Activated naive CD8-positive, alpha-beta T cell treated with anti-CD3 and anti-CD28 coated beads, Interleukin-2, amount 50 U/mL, for 24 hours (primary cell): ENCODE measurements at places on chromosomes 12 and 14.
A peak's percentile ranks its signal among the peaks of the same experiment; 100 is the strongest.

- no peaks in the 10 kb centered on the region for H3K27me3 ChIP-seq
- no peaks in the 10 kb centered on the region for H3K4me1 ChIP-seq
- H3K27ac ChIP-seq = no peak overlapping the region
- H3K4me3 ChIP-seq = no peak overlapping the region
- DNase-seq = no peak
Observed at GRCh38 chr14:79370969-79371368, 840.3 kb downstream of the DIO2 start.

DNA sequence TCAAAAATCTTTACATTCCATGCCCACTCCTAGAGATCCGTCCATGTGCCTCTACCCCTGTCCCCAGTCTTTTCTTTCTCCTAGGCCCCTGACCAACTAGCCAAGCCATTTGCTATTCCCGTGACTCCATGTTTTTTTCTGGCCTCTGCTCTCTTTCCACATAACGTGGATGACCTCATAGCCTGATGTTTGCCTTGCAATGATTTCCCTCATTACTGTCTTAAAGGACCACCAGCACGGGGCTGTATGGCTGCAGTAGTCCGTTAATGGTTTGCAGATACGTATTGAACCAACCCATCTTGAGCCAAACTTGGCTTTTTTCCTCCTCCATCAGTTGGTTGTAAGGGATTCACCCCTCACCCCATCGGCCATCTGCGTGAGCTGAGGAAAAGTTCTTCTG, 226.0 kb downstream of the PCNX1 start:
- no peaks in the 10 kb centered on the region for H3K27me3 ChIP-seq
- H3K4me1 ChIP-seq = peaks cover 16% of the 10 kb centered on the region
- H3K4me3 ChIP-seq = no peak overlapping the region
- no peak for DNase-seq
- no peak overlapping the region for H3K27ac ChIP-seq
- no peaks in the 10 kb centered on the region for H3K36me3 ChIP-seq

DNA sequence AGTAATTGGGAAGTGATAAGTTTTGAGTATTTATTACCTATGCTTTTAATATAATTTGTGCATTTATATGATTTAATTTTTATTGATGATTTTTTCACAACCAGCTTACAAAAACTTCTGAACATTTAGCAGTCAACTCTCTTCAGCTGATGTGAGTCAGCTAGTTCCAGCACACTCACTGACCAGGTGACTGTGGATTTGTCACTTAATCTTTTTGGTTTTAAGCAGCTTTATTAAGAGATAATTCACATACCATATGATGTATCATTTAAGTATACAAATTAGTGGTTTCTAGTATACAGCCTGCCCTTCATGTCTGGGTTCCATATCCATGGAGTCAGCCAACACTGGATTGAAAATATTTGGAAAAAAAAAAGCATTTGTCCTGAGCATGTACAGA, 103.5 kb downstream of the SYNE2 start:
- no peak for DNase-seq
- no peak overlapping the region for H3K4me3 ChIP-seq
- no peaks in the 10 kb centered on the region for H3K27me3 ChIP-seq
- H3K36me3 ChIP-seq = no peaks in the 10 kb centered on the region
- H3K4me1 ChIP-seq = no peaks in the 10 kb centered on the region
- no peak overlapping the region for H3K27ac ChIP-seq

DNA sequence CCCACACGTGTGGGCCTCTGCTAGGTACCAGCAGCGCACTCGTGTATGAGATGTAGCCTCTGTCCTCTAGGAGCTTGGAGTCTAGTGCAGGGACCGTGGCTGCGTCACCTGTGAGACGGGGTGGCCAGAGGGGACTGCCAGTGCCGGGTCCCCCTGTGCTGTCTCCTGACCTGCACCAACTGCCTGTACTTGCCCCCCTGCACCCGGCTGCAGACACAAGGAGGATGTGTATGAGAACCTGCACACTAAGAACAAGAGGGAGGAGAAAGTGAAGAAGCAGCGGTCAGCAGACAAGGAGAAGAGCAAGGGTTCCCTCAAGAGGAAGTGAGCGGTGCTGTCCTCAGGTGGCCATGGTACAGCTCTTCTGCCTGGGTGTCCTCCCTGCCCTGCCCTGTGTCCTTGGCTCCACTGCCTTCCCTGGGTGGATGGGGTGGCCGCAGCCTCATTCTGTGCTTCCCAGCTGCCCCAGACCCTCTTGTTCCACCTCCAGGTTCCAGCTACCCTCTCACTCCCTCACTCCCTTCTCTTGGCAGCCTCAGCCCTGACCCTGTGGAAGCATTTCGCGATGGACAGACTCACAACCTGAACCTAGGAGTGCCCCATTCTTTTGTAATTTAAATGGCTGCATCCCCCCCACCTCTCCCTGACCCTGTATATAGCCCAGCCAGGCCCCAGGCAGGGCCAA, 9.6 kb downstream of the PTPN6 start:
- peaks cover 91% of the 10 kb centered on the region for H3K4me1 ChIP-seq
- H3K27me3 ChIP-seq = no peaks in the 10 kb centered on the region
- H3K27ac ChIP-seq = peak overlapping the region; percentile 99
- H3K4me3 ChIP-seq = peak overlapping the region; percentile 93
- DNase-seq = peak; percentile 35

DNA sequence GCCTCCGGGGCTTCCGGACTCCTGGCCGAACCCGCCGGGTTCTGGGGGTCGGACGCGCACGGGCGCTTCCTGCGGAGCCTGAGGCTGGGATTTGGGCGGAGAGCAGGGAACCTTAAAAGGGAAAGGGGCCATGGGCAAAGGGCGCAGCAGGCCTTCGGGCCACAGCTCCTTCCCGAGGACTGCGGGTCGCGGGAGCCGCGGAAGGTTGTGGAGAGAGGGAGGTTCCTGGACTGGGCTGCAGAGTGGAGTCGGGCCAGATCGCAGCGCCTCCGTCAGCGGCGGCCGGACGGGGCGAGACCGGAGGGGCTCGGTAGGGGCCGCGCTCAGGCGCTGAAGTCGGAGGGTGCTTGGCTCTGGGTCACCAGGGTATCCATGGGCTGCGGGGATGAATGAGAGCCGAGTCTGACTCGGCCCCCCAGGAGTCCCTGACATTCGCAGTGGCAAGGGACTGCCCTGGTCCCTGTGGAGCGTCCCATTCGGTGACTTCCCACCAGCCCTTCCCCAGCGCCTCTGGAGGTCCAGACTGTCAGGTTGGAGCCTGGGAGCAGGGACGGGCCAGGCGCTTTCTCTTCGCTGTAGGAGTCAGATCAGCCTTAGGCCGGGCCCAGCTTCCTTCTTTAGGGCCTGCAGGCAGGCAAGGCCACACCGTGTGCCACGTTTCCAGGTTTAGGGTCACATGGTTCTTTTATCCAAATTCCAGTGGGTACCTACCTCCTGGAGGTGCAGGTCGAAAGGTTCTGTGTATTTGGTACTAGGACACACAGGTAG, 938 bp upstream of the SLC25A29 start:
- no peaks in the 10 kb centered on the region for H3K36me3 ChIP-seq
- no peak overlapping the region for H3K27ac ChIP-seq
- no peak for DNase-seq

- H3K27me3 ChIP-seq = no peaks in the 10 kb centered on the region
- H3K27ac ChIP-seq = no peak overlapping the region
- H3K4me1 ChIP-seq = no peaks in the 10 kb centered on the region
- no peak overlapping the region for H3K4me3 ChIP-seq
- DNase-seq = no peak
Observed at GRCh38 chr14:23722675-23723074, 86.5 kb downstream of the DHRS2 start.

GRCh38 chr12:20272161-20272560, 96.2 kb upstream of the PDE3A start:
- H3K36me3 ChIP-seq = no peaks in the 10 kb centered on the region
- no peak overlapping the region for H3K27ac ChIP-seq
- no peak overlapping the region for H3K4me3 ChIP-seq
- no peak for DNase-seq

- H3K27me3 ChIP-seq = peaks cover 28% of the 10 kb centered on the region
- no peak overlapping the region for H3K4me3 ChIP-seq
- no peaks in the 10 kb centered on the region for H3K36me3 ChIP-seq
- no peak for DNase-seq
- H3K27ac ChIP-seq = no peak overlapping the region
Observed at GRCh38 chr12:49543221-49543913, 4.5 kb downstream of the KCNH3 start.

GRCh38 chr12:68225576-68226476, at the start of gene IL26:
Gene IL26, minus strand, starts transcription at chr12:68225810. Its CDS starts 54 bp downstream, at chr12:68225756.
- H3K27me3 ChIP-seq = peaks cover 4% of the 10 kb centered on the region
- peaks cover 14% of the 10 kb centered on the region for H3K4me1 ChIP-seq
- DNase-seq = no peak
- no peak within 1 kb of the TSS for H3K27ac ChIP-seq

DNA sequence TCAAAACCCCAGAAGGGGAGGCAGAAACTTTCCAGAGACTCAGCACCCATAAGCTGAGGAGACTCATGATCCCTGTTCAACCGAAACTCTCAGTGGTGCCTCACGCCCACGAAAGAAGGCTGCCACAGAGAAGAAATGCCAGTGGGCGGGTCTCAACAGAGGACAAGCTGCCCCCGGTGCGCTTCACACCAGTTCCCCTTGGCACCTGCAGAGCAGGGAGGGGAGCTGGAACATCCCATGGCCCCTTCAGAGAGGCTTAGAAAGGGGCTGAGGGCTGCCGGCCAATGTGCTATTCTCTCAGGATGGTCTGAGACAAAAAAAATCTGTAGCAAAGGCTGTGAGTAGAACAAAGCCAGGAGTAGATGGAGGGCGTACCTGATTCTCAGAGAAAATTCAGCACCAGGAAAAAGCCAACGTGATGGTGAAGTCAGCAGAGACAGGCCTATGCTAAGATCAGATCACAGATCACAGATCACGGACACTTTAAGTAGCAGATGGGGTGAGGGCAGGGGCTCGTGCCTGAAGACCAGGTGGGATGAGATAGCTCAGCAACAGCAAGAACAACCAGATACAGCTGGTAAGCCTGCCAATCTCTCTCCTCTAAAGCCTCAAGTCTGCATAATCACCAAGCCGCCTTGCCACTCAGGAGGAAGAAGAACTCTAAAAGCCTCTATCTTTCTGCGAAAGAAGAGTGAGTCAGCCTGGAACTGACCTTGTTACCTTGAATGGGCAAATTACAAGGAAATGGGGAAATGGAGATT, 206.4 kb upstream of the GRIP1 start:
- H3K27me3 ChIP-seq = peaks cover 2% of the 10 kb centered on the region
- H3K27ac ChIP-seq = no peak overlapping the region
- no peak for DNase-seq
- peaks cover 4% of the 10 kb centered on the region for H3K4me1 ChIP-seq
- H3K4me3 ChIP-seq = no peak overlapping the region
- no peaks in the 10 kb centered on the region for H3K36me3 ChIP-seq

- peak overlapping the region; percentile 26 for H3K27ac ChIP-seq
- no peaks in the 10 kb centered on the region for H3K27me3 ChIP-seq
- no peak overlapping the region for H3K4me3 ChIP-seq
- H3K36me3 ChIP-seq = no peaks in the 10 kb centered on the region
- peaks cover 64% of the 10 kb centered on the region for H3K4me1 ChIP-seq
Observed at GRCh38 chr12:27180906-27181505, 63.1 kb upstream of the STK38L start.

- no peaks in the 10 kb centered on the region for H3K27me3 ChIP-seq
- H3K4me3 ChIP-seq = peak overlapping the region; percentile 33
- peaks cover 7% of the 10 kb centered on the region for H3K36me3 ChIP-seq
Observed at GRCh38 chr12:107493135-107493494, 192.5 kb upstream of the PWP1 start.

- no peaks in the 10 kb centered on the region for H3K36me3 ChIP-seq
- DNase-seq = no peak
- H3K27me3 ChIP-seq = peaks cover 3% of the 10 kb centered on the region
- no peaks in the 10 kb centered on the region for H3K4me1 ChIP-seq
Observed at GRCh38 chr12:7073946-7074345, 13.4 kb downstream of the C1S start.

DNA sequence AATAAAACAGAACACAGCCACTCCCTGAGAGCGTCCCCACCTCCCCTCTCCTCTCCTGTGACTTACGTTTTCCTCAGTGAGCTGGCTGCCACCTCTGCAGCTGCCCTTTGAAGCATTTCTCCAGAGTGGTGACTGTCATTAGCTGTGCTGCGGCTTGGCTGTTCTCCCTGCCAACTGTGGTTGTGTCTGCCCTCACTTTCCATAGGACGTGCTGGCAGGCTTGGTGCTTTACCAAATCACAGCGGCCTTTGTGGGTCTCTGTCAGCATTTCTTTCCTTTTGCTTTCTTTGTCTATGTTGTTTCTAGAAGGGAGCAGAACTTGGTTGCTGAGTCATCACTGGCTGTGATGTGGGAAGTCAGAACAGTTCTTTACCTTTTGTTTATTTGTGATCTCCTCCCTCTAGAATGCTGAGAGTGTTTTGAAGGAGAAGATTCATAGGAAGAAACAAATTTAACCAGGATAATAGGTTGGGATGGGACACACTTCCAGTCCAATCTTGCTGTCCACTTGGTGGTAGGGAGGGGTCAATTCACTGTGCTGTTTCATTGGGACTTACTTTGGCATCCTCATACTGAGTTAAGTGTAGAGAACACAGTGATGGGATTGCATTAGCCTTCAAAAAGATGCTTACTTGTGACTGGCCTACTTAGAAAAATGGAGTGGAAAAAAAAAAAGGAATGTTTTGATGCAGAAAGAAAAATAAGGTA, 88.2 kb downstream of the TMX1 start:
- H3K4me3 ChIP-seq = peak overlapping the region; percentile 51
- DNase-seq = peak; percentile 59
- H3K27ac ChIP-seq = peak overlapping the region; percentile 68
- no peaks in the 10 kb centered on the region for H3K36me3 ChIP-seq
- peaks cover 45% of the 10 kb centered on the region for H3K4me1 ChIP-seq

DNA sequence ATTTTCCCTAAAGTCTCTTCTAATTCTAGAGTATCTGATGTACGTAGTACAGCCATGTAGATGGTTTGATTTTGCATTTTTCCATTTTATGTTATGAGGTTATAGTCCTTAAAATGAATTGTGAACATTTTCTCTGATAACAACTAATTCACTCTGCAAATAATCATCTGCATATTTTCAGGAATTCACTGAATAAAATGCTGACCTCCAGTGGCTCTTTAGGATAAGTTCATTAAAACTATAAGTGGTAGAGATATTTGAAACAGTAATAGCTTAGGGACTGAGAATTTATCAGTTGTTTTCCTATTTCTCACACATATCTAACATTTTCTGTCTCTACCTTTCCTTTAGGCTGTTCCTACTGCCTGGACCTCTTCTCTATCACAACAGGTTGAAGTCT, 4.4 kb downstream of the MSRB3 start:
- H3K27ac ChIP-seq = no peak overlapping the region
- no peaks in the 10 kb centered on the region for H3K36me3 ChIP-seq
- DNase-seq = no peak

DNA sequence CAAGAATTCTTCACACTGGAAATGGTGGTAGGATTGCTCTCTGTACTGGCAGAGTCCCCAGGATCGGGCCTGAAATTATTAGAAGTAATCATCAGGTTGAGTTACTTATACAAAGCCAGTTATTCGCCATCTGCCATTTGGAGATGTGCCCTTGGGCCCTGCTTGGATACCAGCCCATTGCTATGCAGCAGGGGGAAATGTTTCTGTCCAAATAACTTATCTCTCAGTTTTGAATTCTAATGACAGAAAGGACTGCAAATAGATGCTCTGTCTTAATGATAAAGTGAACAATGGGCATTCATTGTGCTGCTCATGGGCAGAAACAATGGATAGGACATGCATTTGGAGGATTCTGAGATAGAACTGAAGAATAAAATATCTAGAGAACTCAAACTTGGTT, 139.1 kb upstream of the PELI2 start:
- peaks cover 12% of the 10 kb centered on the region for H3K27me3 ChIP-seq
- peaks cover 8% of the 10 kb centered on the region for H3K4me1 ChIP-seq
- H3K4me3 ChIP-seq = no peak overlapping the region
- peaks cover 1% of the 10 kb centered on the region for H3K36me3 ChIP-seq
- no peak for DNase-seq
- H3K27ac ChIP-seq = no peak overlapping the region

- H3K36me3 ChIP-seq = peaks cover 52% of the 10 kb centered on the region
- H3K27ac ChIP-seq = no peak overlapping the region
- DNase-seq = no peak
- no peaks in the 10 kb centered on the region for H3K4me1 ChIP-seq
- peaks cover 1% of the 10 kb centered on the region for H3K27me3 ChIP-seq
Observed at GRCh38 chr14:77421201-77421600, 2.1 kb downstream of the NOXRED1 start.
